CD4-positive, alpha-beta T cell treated with Interleukin-10 for 1 hour (primary cell): ENCODE measurements at places on chromosomes 2 and 18.
A peak's percentile ranks its signal among the peaks of the same experiment; 100 is the strongest.

DNA sequence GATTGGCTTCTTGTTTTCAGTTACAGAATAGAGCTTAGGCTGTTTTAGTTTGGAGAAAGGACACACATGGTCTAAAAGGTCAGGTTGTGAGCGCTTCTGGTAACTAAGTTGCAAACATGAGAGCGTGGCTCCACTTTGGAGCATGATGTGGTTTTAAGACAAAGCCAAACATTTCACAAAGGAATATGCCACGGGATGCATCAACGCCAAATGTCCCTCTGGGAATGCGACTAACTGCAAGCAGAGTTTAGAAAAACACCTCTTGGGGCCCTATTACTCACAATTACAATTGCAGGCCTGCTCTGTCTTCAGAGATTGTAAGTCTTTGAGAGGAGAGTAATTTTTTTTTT lies 25.4 kb downstream of the MYO7B start:
- DNase-seq: no peak

DNA sequence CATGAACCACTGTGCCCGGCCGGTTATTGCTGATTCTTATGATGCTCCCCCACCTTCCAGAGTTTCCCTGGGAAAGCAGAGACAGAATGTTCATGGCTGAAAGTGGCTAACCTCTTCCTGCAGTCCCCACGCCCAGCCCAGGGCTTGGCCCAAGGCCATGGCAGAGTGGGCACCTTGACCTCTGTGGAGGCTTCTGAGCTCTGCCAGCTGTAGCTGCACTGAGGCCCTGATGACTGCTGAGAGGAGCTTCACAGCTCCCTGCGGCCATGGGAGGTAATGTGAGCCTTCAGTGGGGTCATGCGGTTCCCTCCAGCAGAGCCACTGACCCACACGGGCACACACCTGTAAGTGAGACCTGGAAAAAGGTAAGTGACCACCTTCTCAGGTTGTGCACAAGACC lies 13.3 kb downstream of the EFHD1 start:
- no peak for DNase-seq

DNA sequence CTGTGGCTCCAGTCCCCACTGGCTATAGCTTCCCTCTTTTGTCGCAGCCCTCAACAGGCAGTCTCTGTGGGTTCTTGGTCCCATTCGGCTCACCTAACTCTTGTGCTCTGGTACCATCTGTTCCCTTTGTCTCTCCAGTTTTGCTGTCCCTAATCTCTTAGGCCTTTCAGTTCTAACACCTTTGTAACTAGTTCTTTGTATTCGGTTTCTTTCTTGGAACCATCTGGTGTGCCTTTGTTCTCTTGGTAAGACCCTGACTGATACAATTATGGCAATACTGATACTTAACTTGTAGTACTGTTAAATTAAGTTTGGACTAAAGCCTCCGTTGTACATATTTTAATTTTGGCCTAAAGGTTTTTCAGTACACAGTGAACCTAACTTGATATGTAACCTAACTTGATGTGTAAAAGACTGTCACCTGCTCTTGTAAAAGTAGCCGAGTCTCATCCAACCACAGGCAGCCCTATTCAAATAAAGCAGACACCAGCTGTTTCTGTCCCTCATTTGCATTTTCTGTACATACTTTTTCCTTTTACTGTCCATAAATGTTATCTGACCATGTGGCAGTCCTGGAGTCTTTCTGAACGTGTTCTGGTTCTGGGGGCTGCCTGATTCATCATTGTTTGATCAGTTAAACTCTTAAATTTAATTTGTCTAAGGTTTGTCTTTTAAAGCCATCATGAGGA lies 4.8 kb upstream of the MRPL44 start:
- DNase-seq: no peak

GRCh38 chr2:233173115-233173514 lies 78.4 kb upstream of the ATG16L1 start:
- no peak for DNase-seq

- DNase-seq: peak; percentile 82
Measured at GRCh38 chr2:240851078-240851991, 17.3 kb upstream of the AGXT start.

DNA sequence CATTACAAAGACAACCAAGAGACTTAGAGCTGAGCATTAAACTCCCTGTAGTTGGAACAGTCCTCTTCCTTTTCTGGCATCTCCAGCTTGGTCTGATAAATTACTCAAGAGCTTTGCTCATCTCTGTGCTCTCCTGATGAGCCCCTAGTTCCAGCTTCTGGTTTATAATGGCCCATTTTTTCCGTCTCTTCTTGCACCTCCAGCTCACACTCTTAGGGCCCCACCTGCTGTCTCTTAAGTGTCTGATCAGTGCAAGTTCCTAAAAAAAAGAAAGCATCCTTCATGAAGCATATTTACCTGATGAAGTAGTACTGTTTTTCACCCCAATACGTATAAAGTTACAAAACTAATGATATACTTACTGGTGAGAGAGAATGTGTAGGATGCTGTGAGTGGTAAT lies 822.9 kb downstream of the RNF144A start:
- no peak for DNase-seq

GRCh38 chr2:159936471-159936870 lies 125.9 kb downstream of the PLA2R1 start:
- DNase-seq: no peak

GRCh38 chr18:67766930-67767329 lies 250.4 kb upstream of the DSEL start:
- DNase-seq: no peak

DNA sequence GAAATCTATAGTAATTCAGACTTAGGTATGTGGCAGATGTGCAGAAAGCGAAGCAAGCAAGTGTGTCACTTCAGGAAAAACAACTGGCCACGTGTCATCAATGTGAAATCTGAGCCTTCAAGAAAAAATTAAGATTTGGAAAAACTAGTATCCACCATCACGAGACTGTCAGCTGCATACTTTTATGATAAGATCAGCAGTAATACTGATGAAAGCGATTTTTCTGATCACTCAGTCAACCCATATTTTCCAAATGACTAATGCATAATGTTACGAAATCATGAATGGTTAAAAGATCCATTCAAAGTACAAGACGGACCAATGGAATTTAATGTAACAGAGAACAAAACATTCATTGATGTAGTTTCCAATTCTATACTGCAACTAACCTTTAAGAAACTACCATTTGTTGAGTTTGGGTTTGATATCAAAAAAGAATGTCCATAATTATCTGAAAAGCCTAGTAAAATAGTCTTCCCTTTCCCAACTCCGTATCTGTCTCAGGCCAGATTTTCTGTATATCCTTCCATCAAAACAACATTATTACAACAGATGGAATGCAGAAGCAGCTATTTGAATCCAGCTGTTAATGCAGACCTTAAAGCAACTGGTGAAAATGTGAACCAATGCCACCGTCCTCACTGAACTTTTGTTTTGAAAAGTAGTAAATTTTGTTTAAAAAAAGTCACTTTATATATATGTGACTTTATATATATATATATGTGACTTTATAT lies 17.0 kb upstream of the BCL2 start:
- DNase-seq: no peak

DNA sequence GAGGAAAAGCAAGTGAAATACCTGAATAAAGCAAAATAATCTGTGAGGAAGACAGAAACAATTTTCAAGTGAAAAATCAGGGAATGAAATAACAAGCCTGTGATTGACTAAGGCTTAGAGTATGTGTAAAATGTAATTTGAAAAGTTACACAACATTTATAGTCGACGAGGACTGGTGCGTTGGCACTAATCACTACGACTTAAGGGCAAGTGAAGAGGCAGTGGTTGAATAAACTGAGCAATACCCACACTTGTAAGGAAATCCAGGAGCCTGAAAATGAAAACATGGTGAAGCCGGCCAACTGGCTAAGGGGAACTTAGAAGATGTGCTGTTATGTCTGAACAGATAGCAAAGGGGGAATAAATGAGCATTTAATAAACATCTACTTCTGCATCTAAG lies 13.4 kb downstream of the DOK1 start:
- DNase-seq: no peak

DNA sequence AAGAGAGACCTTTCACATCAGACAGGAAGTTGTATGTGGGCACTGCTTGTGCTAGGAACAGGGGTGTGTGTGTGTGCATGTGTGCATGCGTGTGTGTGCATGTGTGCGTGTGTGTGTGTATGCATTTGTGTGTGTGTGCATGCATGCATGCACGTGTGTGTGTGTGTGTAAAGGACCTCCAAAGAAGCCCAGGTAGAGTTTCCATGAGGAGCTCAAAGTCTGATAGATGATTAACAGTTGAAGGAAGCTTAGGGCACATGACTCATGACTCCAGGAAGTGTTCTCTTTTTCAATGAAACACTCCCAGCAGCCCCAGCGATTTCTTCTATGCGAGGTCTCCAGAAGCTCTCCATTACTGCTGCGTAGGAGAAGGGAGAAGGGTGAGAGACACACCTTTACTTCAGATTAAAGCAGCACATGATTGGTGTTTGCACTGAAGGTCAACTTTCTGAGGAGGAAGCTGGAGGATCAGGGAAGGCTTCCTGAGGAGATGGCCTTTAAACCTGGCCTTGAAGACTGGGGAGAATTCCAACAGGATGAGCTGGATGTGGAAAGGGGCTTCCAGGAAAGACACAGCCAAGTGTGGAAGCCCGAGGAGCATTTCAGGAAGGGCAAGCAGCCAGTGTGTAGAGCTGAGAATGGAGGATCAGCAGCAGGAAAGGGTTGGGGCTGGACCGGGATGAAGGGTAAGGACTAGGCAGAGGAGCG lies 77.7 kb downstream of the SMAD4 start:
- DNase-seq: no peak

- no peak for DNase-seq
Measured at GRCh38 chr18:29661924-29662323, 1380.6 kb downstream of the DSC3 start.

- no peak for DNase-seq
Measured at GRCh38 chr2:100068395-100068794, 74.0 kb downstream of the AFF3 start.

DNA sequence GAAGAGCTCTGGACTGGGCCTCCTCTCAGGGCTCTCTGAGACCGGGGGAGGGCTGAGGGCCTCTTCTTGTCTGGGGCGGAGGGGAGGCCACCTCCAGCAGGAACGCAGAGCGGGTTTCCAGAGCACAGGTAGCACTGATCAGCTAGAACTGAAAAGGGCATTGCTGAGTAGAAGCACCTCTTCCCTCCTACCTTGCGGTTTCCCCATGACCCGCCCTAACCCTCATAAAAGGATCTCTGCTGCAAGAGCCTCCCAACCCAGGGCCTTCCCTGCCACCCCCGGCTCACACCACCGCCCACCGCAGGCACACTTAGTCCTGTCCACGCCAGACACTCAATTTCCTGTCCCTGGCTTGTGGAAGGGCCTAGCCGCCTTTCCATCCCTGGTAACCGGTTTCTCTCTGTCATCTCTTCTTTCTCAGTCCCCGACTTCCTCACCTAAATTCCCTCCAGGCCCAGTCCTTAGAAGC lies 966 bp downstream of the ADCY3 start:
- peak; percentile 68 for DNase-seq

DNA sequence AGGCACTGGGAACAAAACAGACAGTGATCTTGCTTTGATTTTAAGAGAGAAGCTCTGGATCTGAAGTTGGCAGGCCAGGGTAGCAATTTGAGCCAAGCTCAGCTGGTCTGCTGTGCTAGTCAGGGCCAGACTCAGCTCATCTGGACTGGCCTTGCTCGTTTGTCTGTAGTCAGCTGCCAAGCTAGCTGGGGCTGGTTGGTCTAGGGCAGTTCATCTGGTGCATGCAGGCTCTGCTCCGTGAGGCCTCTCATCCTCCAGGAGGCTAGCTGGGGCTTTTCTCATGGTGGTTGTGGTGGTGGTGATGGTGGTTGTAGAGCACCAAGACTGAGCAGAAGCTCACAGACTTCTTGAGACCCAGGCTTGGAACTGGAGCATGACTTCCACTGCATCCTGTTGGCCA lies 10.3 kb downstream of the FBLN7 start:
- DNase-seq: no peak

GRCh38 chr2:195037045-195037444 lies 620.0 kb upstream of the SLC39A10 start:
- DNase-seq: no peak

- peak; percentile 74 for DNase-seq
Measured at GRCh38 chr2:201363857-201364560, 6.9 kb upstream of the FLACC1 start.

- DNase-seq: no peak
Measured at GRCh38 chr18:34976123-34976522, 65.1 kb upstream of the MAPRE2 start.

GRCh38 chr2:221493391-221493790 lies 78.7 kb downstream of the EPHA4 start:
- no peak for DNase-seq

DNA sequence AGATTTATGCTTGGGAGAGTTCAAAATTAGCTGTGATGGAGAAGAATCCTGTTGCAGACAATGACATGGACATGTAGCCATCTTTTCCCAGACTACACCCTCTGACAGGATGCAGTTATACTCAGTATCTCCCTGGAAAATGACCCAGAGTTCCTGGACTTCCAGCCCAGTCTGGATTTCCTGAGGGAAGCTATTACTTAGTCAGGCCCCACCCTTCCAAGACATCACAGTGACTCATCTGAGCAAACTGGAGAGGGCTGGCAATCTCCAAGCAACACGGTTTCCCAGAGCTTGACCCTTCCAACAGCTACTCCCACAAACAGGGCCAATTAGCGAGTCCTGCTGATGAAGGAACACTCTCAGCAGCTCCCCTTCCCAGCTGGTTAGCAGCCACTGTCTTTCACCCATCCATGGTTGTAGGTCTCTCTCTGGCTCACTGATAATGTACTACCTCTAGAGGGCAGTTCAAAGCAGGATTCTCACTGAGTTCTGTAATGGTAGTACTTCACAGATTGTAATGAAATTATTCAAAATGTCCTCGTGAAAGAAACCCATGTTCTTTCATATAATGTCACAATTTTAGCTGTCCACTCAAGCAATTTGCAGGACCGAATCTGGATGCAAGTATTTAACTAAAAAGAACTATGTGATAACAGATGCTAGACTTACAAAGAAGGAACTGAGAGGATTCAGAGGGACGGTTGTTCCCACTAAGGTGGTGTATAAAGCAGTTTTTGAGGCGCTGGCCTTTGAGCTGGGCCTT lies 110.2 kb downstream of the MDH1 start:
- DNase-seq: peak; percentile 56

DNA sequence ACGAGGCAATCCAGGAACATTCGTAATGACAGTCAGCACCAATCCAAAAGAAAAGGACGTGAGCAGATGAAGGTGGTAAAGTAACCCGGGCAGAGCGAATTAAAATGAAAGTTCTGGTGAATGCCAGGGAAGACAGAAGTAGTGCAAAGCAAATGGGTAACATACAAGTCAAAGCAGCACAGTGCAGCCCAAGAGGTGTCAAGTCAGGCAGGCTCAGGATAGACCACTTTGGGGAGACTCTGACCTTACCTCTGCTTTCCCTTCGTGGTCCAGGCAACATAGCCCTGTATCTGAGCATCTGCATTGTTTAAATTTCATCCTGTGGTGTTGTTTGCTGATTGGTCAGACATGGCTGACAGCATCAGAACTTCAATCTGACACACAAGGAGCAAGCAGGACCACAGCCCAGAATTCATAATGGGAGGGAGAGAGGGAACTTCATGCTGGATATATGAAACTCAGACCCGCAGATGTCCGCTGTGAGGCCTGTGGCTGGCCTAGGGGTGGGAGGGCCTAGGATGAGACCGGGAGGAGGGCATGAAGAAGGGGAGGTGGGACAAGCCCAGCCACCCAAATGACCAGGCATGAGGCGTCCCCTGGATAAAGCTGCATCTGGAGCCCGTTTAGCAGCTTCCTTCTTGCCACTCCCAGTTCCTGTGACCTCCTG lies 285.7 kb downstream of the TCF4 start:
- DNase-seq: no peak
